AG20443 (cell line): ENCODE measurements at places on chromosomes 4 and X.

DNA sequence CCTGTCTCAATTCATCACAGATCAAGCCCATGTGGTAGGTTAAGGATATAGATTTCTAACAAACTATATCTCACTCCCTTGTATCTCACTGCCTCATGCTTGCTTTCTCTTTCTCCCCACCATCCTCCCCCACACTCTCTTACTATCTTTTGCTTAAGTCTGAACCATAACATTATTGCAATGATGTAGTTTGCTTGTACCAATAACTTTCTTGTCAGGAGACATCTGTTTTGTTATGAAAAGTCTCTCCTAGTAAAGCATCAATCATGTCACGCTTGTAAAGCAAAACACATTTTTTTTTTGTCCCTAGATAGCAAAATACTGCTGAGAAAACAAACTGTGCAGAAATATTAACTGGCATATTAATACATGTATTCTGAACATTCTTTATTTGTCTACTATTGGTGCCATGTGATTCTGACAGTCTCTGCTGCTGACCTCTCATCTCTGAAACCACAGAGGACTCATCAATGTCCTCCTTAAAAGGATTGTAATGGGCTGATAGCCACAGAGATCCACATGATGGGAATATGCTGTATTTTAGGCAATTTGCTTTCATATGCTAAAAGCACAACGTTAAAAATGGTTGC lies 217.5 kb downstream of the VEGFC start:
- peak; percentile 19 for DNase-seq

DNA sequence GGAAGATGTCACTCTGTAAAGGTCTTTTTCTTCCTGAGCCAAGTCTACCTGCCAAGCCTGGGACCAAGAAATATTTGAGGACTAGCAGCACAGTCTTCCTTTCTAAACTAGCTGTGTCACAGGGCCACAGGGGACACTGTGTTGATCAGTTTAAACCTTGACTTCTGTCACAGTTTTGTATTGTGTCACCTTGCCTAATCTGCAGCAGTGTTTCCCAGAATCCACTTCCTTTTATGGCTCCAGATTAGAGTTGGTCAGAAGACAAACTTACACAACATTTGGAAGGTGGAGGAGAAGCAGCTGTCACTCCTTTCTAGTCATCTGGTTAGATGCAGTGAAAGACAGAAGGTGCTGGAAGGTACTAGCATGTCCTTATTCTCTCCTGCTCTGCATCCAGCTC lies 143.1 kb upstream of the BCOR start:
- no peak for DNase-seq

- DNase-seq: no peak
Measured at GRCh38 chr4:36692586-36692985, 411.2 kb downstream of the DTHD1 start.

DNA sequence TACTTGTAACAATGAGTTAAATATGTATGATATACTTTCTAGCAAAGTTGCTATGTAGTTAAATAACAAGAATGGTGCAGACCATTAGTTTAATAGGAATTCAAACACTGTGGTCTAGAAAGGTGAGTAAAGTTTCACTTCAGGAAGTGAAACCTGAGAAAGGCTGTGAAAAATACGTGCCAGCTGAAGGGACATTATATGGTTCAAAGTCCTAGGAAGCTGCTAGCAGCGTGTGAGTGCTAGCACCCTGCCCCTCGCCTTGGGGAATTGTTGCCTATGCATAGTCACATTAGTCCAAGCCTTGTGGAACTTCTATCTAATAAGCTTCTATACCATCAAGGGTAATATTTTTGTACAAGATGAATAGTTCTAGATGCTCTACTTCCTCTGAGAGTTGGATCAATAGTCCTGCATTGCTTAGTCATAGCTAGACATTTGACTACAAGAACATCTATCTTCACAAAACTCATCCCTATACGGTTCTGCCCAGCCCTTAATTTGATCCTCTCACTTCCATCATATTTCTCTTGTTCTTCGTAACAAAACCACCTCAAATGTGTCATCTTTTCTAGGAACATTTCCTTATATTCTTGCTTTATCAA lies 45.8 kb upstream of the ARSJ start:
- no peak for DNase-seq

DNA sequence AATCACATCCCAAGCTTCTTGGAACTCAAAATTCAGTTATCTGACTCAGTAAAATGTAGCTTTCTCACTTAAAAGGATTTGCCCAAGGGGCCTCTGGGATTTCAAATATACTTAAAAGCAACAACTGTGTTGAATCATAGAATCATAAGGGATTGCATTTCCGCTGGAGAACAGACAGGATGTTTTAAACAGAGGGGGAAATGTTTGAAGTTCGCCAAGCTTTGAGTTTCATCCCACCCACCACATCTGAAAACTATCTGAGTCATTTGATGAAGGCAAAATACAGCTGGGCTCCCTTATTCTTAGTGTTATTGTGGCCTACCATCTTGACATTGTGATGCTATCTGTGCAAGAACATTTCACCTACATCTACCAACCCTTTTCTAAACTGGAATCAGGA lies 73.5 kb downstream of the PPP1R2C start:
- no peak for DNase-seq
